ENCODE measurements at places on chromosomes 7 and 10.

- peak; percentile 49 for DNase-seq
These were observed 77.5 kb downstream of the HGF start for GRCh38 chr7:81692146-81692905.

DNA sequence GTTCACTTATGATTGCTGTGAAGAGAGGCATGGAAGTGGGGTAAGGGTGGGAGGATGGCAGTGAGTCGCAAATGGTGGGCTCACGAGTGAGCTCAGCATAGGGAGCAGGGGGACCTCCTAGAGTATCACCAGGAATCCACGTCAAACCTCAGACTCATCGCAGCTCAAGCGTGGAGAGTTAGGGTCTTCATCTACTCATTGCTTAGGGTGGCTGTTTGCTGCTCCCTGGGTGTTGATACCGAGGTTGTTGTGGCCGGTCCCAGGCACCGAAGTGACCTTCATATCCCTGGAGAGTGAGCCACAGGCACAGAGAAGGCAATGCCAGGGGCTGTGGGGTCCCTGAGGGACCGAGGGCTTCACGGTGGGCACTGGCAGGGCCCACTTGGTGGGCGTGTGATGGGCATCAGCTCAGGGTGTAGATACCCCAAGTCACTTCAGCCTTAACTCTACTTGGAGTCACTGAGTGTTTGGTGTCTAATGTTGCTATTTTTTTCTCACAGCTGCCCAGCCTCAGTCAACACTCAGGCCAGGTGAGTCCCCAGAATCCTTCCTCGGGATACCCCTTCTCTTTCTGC lies 16.8 kb downstream of the DMBT1 start:
- DNase-seq: no peak

GRCh38 chr7:29408841-29409243 lies 154.8 kb upstream of the PRR15 start:
- peak; percentile 84 for DNase-seq

- DNase-seq: no peak
These were observed 63.0 kb downstream of the GRID1 start for GRCh38 chr10:86303626-86304025.

DNA sequence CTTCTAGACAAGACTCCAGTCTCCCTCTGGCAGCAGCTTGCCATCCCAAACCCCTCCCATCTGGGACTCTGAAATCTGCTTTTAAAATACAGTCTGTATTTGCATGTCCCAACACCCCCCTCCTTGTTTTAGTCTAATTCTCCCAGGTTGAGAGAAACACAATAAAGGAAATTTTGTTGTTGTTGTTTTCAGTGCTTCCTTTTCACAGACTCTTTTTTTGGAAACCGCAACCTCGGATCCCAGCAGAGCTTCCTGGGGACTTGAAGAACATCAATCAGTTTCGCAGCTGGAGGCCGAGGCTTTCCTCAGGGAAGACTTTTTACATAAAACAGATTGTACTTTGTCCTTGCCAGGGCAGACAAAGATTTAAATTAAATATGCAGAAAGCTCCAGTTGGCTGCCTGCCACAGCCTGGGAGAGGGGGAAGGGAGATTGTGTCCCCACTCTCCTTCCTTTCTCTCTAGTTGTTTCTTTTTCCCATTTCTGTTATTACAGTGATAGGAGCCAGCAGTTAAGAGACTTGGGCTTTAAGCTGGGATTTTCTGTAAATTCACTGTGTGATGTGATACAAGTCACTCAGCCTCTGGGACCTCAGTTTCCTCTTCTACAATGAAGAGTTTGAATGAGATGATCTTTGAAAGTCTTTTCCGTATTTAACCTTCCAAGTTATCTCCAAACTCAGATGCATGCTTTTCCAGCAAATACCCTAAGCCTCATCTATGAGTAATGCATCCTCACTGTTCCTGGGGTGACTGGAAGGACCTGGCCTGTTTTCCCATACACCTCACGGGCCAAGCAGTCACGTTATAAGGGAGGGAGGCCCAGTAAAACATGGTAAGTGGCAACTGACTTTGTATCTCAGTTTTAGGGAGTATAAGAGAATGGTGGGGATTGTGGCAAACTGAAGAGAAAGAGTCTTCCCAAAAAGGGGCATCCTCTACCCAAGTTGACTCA lies 192.3 kb downstream of the REEP3 start:
- DNase-seq: peak; percentile 41

DNA sequence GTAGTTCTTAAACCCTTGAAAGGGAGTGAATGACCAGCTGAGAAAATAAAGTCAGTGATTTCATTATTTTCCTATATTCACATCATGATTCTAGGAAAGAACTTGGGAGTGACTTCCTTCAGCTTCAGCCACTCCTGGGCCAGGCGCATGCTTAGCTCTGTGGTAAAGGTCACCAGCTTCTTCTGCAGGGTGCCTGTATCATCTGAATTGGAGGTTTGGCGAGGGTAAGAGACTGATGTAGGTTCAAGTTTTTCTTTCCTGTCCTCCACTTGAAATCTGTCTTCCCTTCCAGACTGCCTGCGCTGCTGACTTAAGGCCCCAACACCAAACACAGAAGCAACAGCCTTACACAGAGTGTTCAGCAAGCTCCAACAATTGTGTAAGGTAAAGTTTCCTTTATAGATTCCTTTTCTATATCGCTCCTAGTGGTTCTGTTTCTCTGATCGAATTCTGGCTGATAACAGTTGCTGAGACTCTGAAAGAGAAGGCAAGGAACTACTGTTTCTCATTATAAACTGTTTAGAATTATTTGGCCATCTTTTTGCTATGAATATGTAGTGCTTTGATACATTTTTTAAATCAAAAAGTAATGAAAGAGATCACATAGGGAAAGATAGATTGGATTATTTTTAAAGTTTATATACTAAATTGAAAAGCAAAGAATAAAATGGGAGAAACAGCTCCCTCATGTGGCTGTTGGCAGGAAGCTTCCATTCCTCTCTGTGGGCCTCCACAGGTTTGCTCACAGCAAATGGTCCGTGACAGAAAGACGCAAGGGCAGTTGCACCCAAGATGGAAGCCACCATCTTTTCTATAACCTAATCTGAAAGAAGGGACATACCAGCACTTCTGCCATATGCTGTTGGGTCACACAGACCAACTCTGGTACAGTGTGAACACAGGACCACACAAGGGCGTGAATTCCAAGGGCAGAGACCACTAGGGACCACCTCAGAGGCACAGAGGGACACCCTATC lies 14.0 kb downstream of the GATAD1 start:
- peak; percentile 48 for DNase-seq

- DNase-seq: peak; percentile 48
These were observed 254.8 kb downstream of the INHBA start for GRCh38 chr7:41448104-41448503.

GRCh38 chr7:140857048-140857447 lies 67.7 kb downstream of the BRAF start:
- DNase-seq: peak; percentile 20

GRCh38 chr10:105494944-105495343 lies 853.9 kb downstream of the SORCS3 start:
- DNase-seq: no peak

GRCh38 chr10:57049096-57049495 lies 688.0 kb upstream of the ZWINT start:
- no peak for DNase-seq

- no peak for DNase-seq
These were observed 58.6 kb upstream of the KCNIP2 start for GRCh38 chr10:101902032-101902819.

- DNase-seq: no peak
These were observed 194.4 kb downstream of the CCSER2 start for GRCh38 chr10:84522612-84523462.

DNA sequence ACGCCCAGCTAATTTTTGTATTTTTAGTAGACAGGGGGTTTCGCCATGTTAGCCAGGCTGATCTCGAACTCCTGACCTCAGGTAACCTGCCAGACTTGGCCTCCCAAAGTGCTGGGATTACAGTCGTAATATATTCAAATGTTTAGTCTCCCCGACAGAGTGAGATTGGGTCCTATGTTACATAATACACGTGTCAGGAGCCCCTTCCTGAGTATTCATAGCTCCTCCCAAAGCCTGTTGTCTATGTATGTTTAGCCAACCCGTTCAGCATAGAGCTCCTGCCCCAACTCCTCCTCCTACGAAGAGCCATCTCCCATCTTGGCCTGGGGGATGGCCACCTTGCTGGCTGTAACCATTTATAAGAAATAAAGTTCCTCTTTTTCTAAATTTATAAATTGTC lies 2.7 kb upstream of the PPP2R2D start:
- DNase-seq: no peak

GRCh38 chr7:151759591-151760042 lies 117.3 kb downstream of the PRKAG2 start:
- DNase-seq: peak; percentile 67

GRCh38 chr10:47042199-47042473 lies 130.9 kb downstream of the PTPN20 start:
- no peak for DNase-seq

- DNase-seq: no peak
These were observed 88.1 kb downstream of the TCF7L2 start for GRCh38 chr10:113038183-113038582.

DNA sequence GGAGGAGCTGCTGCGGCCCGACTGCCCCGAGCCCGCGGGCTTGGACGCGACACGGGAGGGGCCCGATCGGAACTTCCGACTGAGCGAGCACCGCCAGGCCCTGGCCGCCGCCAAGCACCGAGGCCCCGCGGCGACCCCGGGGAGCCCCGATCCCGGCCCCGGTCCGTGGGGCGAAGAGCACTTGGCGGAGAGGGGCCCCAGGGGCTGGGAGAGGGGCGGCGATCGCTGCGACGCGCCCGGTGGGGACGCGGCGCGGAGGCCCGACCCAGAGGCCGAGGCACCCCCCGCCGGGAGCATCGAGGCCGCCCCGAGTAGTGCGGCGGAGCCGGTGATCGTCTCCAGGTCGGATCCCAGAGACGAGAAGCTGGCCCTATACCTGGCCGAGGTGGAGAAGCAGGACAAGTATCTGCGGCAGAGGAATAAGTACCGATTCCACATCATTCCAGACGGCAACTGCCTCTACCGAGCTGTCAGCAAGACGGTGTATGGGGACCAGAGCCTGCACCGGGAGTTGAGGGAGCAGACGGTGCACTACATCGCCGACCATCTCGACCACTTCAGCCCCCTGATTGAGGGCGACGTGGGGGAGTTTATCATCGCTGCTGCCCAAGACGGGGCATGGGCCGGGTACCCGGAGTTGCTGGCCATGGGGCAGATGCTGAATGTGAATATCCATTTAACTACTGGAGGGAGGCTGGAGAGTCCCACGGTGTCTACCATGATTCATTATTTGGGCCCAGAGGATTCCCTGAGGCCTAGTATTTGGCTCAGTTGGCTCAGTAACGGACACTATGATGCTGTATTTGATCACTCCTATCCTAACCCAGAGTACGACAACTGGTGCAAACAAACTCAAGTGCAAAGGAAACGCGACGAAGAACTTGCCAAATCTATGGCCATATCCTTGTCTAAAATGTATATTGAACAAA lies 1.4 kb downstream of the OTUD1 start:
- DNase-seq: peak; percentile 61

DNA sequence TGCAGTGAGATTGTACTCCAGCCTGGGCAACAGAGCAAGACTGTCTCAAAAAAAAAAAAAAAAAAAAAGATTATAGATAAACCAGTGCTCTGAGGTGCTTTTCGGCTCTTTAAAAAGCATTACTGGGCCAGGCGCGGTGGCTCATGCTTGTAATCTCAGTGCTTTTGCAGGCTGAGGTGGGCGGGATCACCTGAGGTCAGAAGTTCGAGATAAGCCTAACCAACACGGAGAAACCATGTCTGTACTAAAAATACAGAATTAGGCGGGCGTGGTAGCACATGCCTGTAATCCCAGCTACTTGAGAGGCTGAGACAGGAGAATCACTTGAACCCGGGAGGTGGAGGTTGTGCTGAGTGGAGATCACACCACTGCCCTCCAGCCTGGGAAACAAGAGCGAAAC lies 6.6 kb upstream of the HNRNPF start:
- DNase-seq: no peak

GRCh38 chr10:72039377-72039776 lies 49.0 kb downstream of the SPOCK2 start:
- no peak for DNase-seq

DNA sequence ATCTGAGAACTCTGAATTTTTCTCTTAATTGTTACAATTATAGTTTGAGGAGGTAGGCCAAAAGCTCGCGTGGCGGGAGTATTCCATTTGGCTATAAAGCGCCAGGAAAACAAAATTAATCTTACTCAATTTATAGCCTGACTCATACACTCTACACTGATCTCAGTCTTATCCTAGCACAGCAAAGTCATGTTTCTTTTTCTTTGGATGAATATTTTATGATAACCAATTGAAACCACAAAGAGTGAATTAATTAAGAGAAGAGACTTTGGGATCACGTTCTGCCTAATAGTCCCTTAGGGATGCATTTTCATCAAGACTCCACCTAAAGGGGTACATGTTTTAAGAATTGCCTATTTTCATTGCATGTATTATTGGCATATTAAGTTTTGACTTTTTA lies 420.8 kb downstream of the HGF start:
- no peak for DNase-seq

- peak; percentile 37 for DNase-seq
These were observed 1.8 kb downstream of the CHRM2 start for GRCh38 chr7:136869991-136870865.

GRCh38 chr10:118687472-118687871 lies 67.3 kb downstream of the CACUL1 start:
- no peak for DNase-seq

DNA sequence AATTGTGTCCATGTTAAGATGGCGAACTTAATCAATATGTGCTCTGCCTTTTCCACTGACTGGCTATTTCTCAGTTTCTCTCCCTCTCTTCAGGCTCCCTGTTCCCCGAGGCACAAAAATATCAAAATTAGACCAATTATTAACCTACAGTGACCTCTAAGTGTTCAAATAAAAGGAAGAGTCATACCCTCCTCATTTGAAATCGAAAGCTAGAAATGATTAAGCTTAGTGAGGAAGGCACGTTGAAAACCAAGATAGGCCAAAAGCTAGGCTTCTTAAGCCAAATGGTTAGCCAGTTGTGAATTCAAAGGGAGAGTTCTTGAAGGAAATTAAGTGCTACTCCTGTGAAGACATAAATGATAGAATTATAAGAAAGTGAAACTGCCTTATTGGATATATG lies 81.1 kb upstream of the MBL2 start:
- DNase-seq: no peak

- DNase-seq: peak; percentile 89
These were observed 98.0 kb upstream of the GATA3 start for GRCh38 chr10:7956508-7956907.

DNA sequence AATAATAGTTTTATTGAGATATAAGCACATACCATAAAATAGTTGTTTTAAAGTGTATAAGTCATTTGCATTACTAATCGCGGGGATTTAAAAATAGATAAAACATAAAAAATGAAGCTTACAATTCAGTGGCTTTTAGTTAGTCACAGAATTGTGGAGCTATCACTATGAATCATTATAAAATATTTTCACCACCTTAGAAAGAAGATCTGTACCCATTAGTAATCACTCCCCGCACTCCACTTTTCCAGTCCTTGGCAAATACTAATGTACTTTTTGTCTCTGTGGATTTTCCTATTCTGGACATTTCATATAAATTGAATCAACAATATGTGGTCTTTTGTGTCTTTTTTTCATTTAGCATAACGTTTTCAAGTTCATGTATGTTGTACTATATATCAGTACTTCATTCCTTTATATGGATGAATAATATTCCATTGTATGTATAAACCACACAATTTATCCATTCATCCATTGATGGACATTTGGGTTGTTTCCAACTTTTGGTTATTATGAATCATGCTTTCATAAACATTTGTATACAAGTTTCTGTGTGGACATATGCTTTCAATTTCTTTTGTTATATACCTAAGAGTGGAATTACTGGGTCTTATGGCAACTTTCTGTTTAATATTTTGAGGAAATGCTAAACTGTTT lies 162.5 kb downstream of the MAGI2 start:
- DNase-seq: peak; percentile 58

Measured in EH (cell line).